ENCODE measurements at places on chromosomes 5 and 9. TPM values are rescaled to one million over a fixed set of nuclear protein-coding genes. Genes with fewer than 3 reads are reported as not detected.

C9orf57 gene
- not detected for total RNA-seq

PCAT7 gene
- total RNA-seq = not detected

SLC6A3 gene
- total RNA-seq = 0.10 TPM

CDH12 gene
- 0.72 TPM for total RNA-seq

CRB2 gene
- total RNA-seq = 0.72 TPM

PCDHA9 gene
- 0.10 TPM for total RNA-seq

RICTOR gene
- total RNA-seq = 58.9 TPM

ADAMTS6 gene
- 8.1 TPM for total RNA-seq

SAP30L gene
- 25.8 TPM for total RNA-seq

WDR5 gene
- total RNA-seq = 37.5 TPM

OR13D1 gene
- not detected for total RNA-seq

GRIN3A gene
- total RNA-seq = 0.21 TPM

SPARC gene
- 1,607 TPM for total RNA-seq

Data from tongue (tissue), 3 donors.